Activated CD4-positive, alpha-beta T cell treated with anti-CD3 and anti-CD28 coated beads, Interleukin-2, Interleukin-6, amounts not matched to agents 100 ng/mL and 50 ng/mL, durations not matched to agents 16 hours and 8 hours (primary cell): ENCODE measurements at places on chromosomes 7 and 10.

- no peak for DNase-seq
Measured at GRCh38 chr10:121340271-121340831, 257.9 kb downstream of the FGFR2 start.

GRCh38 chr10:94997741-94998174, 59.3 kb downstream of the CYP2C9 start:
- DNase-seq, result no peak

DNA sequence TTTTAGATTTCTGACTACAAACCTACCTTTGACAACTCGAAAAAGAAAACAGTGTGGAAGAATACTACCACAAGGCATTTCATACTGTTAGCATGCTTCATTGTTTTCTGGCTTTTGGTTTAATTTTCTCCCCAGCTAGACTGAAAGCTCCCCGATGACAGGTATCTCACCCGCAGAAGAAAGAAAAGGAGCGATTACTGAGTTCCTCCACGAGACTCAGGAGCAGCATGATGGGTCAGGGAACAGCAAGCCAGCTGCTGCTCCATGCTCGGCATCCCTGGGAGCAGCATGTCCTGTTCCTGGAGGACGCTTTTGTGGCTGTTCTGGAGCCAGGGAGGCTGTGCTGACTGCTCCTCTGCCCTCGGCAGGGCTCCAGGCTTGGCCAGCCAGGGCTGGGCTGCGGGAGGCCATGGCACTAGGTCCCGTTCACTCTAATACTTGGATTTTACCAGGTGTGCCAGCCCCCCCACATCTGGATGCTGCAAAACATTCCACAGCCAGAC, 133.4 kb downstream of the PRKAG2 start:
- no peak for DNase-seq

DNA sequence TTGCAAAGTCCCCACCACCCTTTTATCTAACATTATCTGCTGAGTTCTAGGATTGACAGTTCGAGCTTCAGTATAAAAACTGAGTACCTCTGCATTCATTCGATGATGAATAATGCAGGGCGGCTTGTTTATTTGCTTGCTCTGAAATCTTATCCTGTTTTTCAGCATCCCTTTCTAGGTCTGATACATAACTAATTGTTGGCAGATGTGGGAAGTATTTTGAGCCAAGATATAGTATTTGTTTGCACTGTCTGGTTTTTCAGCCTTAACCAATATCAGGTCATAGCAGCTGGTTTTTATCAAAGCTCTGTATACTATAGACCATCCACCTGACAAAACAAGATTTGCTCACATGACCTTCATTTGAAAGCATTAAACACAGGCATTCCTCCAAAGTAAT, 161.4 kb downstream of the TFEC start:
- no peak for DNase-seq

DNA sequence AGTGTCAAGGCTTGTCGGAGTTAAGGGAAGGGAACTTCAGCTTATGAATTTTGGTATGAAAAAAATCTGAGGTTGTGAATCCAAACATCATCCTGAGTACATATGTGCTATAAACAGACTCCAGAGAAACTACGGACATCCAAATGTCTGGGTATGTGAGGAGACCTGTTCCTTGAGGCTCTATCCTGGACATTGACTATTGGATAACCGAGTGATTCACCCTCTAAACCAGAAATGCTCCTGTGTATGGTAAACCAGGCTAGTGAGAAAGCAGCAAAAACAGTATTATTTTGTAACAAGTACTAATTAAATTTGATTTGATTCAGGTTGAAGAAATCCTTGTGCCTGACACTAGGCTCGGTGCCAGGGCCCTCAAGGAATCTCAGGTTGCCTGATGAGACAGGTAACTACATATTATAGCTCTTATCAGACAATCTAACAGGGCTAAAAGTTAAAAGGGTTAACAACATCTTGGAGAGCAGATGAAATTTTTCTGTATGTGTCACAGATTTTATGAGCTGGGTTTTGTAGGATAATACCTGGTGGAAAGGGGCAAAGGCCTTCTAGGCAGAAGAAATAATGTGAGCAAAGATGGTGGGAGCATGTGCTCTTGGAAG, 10.4 kb upstream of the STOX1 start:
- no peak for DNase-seq

GRCh38 chr10:89668386-89669071, 23.5 kb upstream of the PANK1 start:
- no peak for DNase-seq

GRCh38 chr7:94396037-94396431, 1.3 kb downstream of the COL1A2 start:
- no peak for DNase-seq

- no peak for DNase-seq
Measured at GRCh38 chr10:113449006-113449695, 103.7 kb upstream of the HABP2 start.

DNA sequence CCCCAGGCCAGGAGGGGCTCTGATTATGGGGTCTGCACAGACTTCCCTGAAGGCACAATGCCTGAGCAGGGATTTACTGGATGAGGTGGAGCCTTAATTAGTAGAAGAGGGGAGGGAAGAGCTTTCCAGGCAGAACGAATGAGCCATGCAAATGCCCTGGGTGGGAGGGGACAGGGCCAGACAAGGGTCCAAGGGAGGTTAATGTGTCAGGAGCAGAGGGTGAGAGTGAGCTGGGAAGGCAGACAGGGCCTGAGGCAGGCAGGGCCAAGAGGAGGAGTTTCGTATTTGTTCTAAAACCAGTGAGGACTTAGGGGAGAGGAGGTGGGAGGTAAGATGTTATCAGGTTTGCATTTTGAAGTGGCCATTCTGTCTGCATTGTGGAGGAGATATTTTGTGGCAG, 65.3 kb downstream of the NPY start:
- DNase-seq, result no peak

GRCh38 chr7:106126170-106126938, 14.2 kb upstream of the SYPL1 start:
- peak; percentile 41 for DNase-seq

DNA sequence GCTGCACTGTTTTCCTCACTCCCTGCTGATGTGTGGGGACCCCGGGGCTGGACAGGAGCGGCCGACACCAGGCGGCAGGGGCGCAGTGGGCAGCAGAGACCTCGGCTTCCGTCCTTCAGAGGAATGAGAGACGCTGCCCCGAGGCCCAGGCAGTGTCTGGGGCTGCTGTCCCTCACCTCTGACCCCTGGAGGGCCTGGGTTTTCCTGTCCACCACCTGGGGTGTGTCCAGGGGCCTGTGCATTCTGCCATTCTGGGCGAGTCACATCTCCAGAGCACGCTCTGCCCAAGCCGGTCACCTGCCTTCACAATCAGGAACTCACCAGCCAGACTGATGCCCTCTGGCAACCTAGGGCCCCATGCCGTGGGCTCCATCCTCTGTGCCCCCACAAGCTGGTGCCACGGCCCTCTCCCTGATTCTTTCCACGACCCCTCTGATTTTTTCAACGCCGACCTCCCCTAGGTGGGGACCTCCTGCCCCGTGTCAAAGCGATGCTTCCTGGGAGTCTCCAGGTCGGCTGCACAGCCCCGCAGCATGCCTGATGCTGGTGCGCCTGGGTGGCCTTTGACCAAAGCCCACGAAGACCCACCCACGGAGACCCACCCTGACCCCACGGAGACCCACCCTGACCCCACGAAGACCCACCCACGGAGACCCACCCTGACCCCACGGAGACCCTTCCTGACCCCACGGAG, 53.7 kb upstream of the CFAP46 start:
- DNase-seq, result no peak

DNA sequence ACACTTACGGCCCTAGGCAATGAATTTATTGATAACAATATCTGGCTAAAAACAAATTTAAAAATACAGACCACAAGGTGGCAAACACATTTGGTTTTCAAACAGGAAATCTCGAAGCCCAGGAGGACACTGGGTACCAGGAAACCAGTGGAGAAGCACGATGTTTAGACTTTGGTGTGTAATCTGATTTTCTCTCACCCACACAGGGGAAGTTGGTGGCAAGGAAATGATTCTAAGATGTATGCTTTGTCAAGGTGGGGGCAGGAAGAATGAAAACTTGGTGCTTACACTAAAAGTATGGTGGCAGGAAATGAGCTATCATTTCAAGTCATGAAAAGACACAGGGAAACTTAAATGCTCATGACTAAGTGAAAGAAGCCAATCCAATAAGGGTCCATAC, 113.2 kb upstream of the ANKRD1 start:
- DNase-seq, result peak; percentile 66

DNA sequence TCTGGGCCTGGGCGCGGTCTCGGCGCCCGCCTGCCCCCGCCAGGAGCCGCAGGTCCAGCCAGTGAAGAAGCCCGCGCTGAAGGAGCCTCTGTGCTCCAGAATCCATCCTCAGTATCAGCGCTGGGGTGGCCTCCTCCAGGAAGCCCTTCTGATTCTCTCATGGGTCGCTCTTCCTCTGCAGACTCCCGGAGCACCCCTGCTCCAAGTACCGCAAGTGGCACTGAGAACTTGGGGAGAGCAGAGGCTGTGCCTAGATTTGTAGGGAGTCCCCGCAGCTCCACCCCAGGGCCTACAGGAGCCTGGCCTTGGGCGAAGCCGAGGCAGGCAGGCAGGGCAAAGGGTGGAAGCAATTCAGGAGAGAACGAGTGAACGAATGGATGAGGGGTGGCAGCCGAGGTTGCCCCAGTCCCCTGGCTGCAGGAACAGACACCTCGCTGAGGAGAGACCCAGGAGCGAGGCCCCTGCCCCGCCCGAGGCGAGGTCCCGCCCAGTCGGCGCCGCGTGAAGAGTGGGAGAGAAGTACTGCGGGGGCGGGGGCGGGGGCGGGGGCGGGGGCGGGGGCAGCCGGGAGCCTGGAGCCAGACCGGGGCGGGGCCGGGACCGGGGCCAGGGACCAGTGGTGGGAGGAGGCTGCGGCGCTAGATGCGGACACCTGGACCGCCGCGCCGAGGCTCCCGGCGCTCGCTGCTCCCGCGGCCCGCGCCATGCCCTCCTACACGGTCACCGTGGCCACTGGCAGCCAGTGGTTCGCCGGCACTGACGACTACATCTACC, at the start of gene ALOX5:
Gene ALOX5, plus strand, starts transcription at position 641 of the 774 bp plus-strand sequence. Its CDS starts 64 bp downstream, at position 705.
- DNase-seq, result peak; percentile 20

- no peak for DNase-seq
Measured at GRCh38 chr7:142321391-142321790, 63.5 kb upstream of the PRSS58 start.

DNA sequence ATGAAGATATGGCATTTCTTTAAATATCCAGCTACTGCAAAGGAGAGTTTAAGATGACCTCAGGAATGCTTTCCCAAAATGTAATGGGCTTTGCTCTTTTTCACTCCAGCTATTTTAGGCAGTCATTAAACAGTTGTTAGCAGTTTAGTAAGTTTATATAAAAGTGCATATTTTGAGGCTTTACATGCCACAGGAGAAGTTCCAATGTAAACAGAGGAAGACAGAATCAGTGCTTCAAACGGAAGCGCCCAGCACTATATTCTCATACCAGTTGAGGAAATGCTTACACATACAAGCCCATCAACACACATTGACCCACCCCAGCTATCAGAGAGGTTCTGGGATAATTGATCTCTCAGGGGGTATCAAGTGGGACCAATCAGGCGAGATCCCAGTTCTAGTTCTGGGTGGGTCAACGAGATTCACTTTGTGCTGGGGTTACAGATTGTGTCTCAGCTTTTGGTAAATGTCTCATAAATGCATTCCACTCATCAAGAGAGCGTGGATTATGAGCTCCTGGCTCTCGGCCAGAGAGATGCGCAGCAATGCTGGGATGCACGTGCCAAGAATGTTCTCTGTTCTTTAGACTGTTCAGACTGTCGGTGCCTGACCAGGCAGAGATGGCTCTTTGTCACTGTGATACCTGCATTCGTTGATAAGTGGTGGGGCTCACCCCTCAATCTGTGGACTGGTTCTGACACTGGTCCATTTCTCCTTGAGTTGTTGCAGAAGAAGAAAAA, 55.0 kb downstream of the CACNB2 start:
- DNase-seq, result no peak

DNA sequence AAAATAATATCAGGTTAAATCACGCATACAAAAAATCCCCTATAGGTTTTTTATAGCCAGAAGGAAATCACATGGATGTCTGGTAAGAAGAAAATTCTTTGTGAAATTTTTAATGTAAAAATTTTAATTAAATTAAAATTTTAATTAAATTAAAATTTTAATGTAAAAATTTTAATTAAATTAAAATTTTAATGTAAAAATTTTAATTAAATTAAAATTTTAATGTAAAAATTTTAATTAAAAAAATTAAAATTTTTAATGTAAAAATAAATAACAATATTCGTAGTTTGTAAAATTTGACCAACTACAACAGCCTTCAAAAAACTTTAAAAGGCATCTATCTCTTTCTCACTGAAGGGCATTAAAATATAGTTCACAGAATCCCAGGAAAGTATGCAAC, 61.5 kb downstream of the CTTNBP2 start:
- no peak for DNase-seq

GRCh38 chr10:61063901-61064300, 119.9 kb upstream of the RHOBTB1 start:
- no peak for DNase-seq

GRCh38 chr10:9045311-9045710, 990.8 kb downstream of the GATA3 start:
- no peak for DNase-seq

DNA sequence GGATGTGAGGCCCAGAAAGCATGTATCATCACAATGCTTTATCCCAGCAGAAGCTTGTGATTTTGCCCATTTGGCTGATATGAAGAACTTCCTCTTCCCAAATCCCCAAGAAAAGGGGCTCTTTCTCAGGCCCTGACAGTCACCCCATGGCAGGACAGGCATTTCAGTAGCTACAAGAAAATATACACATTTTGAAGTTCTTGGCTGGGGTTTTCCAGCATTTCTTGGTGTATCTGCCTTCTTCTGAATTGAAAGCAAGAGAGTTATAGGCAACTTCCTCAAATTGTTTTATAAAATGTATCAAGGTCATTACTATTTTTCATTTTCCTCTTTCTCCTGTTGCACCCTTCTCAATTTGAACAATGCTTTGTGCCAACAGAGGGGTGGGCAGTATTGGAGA, 63.3 kb upstream of the PDLIM1 start:
- DNase-seq, result no peak

GRCh38 chr7:115060095-115060870, 138.4 kb downstream of the MDFIC start:
- no peak for DNase-seq

GRCh38 chr10:78178940-78179339, 145.3 kb downstream of the RPS24 start:
- DNase-seq, result no peak

- DNase-seq, result peak; percentile 27
Measured at GRCh38 chr10:80203835-80204676, 1.3 kb downstream of the ANXA11 start.

DNA sequence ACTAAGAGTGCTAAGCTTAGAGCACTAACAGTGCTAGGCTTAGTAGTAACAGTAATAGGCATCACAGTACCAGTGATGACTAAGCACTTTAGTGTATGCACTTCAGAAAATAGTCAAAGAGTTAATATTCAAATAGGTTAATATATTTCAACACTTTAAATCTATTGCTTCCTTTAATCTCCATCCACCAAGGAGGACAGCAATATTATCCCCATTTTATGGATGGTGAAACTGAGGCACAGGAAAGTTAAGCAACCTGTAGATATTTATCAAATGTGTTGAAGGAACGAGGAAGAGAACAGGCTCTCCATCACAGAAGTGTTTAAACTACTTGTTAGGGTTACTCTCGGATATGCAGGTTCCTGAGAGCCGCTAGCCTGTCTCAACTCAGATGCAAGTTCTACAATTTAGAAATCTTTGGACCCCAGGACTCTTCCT, 165.5 kb downstream of the PRKAG2 start:
- no peak for DNase-seq
